ENCODE measurements at places on chromosomes 13 and 19.

- DNase-seq, result no peak
These were observed 177.6 kb downstream of the SHISA2 start for GRCh38 chr13:25874064-25874737.

- DNase-seq, result peak; percentile 75
These were observed 78.7 kb downstream of the ZNF536 start for GRCh38 chr19:30450835-30451321.

GRCh38 chr19:5153601-5154128 lies 184.8 kb downstream of the KDM4B start:
- DNase-seq, result no peak

- peak; percentile 68 for DNase-seq
These were observed 33.7 kb downstream of the VSTM1 start for GRCh38 chr19:54029930-54030490.

DNA sequence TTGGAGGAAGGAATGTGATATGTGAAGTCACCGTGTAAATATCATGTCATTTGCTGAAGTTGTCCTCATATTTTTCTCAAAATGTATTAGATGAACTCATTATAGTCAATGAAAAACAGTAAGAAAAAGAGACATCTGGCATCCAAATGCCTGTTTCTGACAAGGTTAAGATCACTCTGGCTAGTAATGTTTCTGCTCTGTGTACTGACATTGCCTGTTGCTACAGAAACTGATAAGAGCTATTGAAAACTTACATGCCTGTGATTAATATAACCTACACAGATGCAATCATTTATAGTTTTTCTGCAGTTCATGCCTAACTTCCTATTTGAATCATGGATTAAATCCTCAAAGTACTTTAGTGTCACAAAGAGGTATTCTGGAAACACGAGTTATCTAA lies 249.8 kb downstream of the NBEA start:
- DNase-seq, result no peak

DNA sequence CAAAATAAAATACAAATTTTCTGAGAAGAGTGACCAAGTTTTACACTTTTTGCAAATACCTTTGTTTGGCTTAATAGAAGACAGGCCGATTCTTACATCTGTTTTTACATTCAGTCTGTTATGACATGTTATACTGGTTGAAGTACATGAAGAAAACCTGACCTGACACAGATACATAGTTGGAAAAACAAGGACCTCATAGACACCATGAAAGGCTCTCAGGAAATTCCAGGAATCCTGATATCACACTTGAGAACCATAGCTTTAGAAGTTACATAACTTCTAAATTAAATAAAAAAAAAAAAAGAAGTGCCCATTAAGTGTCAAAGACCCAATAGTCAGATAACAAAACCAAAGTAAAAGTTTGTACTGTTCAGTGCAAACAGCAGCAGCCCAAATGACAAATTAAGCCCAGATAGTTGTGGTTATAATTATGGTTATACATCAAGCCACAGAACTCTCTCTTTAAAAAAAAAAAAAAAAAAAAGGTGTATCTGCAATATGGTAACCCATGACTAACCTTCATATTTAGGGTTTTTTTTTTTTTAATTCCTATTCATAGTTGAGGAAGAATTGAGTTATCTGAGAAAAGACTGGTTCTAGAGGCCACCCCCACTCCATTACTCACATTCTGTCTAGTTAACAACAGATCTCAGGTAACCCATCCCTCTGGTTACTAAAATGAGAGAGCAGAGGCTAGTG lies 19.8 kb downstream of the RBM26 start:
- no peak for DNase-seq

GRCh38 chr13:23743278-23744076 lies 145.7 kb downstream of the MIPEP start:
- DNase-seq, result no peak

GRCh38 chr13:24068472-24068871 lies 92.0 kb upstream of the SPATA13 start:
- no peak for DNase-seq

DNA sequence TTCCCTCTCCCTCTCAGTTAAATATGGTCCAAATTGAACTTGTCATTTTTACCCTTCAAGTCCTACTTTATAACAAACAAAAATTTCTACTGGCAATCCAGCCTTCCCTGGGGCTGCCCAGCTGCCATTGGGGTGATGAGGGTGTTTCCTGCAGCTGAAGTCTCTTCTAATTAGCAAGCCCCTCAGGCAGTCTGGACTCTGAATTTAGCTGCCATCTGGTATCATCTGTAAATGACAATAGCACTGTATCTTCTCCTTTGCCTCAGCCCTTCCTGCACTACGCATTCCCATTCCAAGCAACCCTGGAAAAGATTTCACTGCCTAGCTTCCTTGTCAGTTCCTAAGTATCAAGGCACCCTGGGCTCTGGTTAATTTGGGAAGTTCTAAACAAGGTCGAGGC lies 331.1 kb upstream of the KLF12 start:
- DNase-seq, result no peak

DNA sequence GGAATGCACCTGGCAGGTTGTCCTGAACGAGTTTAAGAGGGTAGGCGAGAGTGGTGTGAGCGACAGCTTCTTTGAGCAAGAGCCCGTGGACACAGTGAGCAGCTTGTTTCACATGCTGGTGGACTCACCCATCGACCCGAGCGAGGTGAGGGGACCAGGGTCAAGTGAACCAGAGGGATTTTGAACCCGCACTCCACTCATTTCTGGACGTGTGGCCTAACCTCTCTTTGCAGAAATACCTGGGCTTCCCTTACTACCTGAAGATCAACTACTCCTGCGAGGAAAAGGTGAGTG lies 1.7 kb downstream of the CATSPERG start:
- DNase-seq, result no peak

GRCh38 chr19:3119693-3120380 lies 16.0 kb upstream of the GNA15 start:
- DNase-seq, result no peak

DNA sequence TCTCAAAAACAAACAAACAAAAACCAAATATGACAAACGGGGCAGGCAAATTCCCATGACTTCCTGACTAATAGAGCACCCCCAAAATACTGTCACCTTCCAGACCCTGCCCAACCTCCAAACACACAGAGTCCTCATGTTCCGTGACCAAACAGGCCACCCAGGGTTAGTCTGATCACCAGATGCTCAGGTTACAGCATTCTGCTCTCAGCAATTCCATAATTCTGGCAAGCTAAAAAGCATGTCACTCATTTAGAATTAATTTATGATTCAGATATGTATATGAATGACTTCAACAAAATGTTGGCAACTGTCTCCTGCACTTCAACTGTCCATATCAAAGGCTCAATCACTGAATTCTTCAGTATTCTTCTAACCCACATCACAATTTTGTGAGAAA lies 52.4 kb downstream of the ZIC5 start:
- DNase-seq, result no peak

- DNase-seq, result no peak
These were observed 733.9 kb upstream of the ARGLU1 start for GRCh38 chr13:107301724-107302374.

DNA sequence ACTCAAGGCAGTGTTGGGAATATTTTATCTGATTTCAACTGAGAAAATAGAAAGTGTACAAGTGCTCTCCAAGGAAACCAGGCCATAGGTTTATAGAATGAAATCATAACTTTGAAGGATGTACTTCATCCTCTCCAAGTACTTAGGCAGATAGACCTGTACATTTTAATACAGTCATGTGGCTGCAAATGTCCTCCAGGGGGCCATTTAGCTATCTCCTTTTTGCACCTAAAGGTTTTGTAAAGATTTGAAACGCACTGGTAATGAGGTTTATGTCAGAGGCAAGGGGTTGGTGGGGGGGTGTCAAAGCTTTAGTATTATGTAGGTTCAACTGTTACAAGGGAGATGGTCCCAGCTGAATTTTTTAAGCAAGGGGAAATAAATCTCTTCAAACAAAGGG lies 364.4 kb downstream of the DCT start:
- DNase-seq, result no peak

DNA sequence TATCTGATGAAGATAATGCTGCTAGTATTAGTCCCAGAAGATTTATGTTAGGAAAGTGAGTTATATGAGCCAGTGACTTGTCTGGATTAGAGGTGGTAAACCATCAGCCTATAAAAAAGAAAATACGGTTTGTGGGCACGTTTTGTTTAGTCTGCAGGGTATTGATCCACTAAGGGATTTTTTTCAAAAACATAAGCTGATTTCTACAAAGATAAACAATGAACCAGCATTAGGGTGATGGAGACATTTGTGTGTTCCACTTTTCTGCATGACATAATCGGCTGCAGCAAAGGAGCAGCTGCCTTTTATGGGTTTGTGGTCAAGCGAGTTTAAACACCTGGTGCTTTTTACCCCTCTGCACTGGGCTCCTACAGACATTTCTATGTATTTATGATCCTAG lies 836.4 kb upstream of the GPC6 start:
- no peak for DNase-seq

DNA sequence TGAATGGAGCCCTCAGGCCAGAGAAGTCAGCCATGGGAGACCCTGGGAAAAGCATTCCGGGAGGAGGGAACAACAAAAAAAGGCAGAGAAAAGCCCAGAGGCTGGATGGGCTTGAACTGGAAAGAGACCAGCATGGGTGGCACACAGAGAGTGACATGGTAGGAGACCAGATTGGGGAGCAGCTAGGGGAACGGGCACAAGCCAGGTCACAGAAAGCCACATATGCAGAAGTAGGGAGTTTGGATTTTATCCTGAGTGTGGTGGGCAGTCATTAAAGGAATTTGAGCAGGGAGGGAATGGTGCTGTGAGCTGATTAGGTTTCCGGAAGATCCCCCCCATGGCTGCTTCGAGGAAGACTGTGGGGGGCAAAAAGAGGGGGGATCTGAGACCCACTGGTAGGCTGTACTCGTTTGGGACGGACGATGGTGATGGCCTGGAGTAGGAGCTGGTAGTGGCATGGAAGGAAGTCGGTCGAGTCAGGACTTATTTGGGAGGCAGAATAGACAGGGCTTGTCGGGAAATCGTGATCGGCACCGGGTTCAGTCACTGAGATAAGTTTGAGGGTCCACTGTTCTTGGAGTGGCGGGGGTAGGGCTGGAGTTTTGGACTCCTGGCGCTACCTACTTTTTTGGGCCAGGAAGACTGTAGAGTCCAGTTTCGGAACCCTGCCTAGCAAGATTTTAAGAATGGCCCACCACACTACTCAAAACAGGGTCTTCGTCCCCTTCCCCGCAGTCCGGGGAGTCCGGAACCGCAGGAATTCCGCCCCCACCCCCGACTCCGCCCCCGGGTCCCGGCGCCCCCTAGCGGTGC lies 949 bp downstream of the SERTAD1 start:
- DNase-seq, result no peak

- DNase-seq, result no peak
These were observed 650.8 kb upstream of the PCDH9 start for GRCh38 chr13:67880916-67881315.

- peak; percentile 16 for DNase-seq
These were observed 52.6 kb upstream of the RCBTB2 start for GRCh38 chr13:48585456-48585840.

GRCh38 chr19:56350416-56351045 lies 35.9 kb upstream of the ZSCAN5A start:
- peak; percentile 41 for DNase-seq

DNA sequence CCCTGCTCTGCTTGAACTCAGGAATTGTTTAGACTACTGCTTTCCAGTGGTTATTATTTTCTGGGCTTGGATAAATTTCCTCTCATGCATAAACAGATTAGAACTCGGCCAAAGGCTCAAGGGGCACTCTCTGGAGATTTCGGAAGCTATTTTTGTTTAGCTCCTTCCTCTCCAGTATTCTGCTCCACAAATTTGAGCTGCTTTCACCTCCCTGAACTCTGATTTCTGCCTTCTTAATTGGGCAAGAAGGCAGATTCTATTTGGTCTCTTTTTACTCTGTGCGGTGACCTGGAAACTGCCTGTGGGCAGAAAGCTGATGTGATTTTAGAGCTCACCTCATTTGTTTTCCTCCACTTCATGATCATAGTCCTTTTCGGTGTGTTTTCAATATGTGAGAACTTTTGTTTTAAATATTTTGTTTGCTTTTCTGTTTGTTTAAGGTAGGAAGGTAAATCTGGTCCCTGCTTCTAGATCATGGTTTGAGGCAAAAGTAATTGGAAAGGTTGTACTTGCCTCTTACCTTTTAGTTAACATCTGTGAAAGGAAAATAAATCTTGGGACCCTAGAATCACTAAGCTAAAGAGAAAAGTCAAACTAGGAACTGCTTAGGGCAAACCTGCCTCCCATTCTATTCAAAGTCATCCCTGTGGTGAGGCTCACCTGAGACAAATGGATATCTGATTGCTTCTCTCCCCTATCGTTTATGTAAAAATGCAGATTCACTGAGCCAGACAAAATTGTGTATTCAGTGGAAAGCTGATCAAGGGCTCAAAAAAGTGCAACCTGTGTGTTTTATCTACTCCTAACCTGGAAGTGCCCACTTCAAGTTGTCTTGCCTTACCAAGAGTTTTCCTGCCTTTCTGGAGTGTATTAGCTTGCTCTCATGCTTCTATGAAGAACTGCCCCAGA lies 714.7 kb upstream of the PCDH20 start:
- no peak for DNase-seq

- no peak for DNase-seq
These were observed 56.5 kb downstream of the ARHGEF7 start for GRCh38 chr13:111171629-111172028.

GRCh38 chr13:98524391-98524790 lies 52.5 kb downstream of the STK24 start:
- no peak for DNase-seq

All from AG20443 (cell line).